ENCODE measurements at places on chromosomes 16 and 17.

GRCh38 chr17:81084680-81085419 is 49.9 kb downstream of the BAIAP2 start:
- no peak for DNase-seq

GRCh38 chr16:4200781-4201137 is 41.1 kb downstream of the SRL start:
- DNase-seq: no peak

DNA sequence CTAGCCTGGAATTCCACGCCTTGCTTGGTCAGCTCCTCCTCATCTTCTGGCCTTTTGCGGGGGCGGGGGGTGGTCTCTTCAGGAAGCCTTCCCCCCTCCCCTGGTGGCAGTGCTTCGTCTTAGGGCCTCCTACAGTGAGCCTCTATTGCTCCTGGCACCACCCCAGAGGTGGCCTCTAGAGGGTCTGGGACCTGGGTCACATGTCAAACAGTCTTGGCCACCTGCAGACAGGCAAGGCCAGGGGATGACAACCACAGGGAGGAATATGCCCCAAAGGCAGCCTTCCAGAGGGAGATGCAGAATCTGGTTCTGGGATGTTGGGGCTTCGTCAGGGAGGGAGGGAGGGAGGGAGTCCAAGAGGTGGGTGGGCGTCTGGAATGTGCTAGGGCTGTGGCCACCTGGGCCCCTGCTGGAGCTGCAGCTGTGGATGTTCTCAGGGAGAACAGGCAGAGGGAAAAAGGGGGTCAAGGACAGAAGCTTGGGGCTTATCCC is 50.6 kb downstream of the SMPD3 start:
- DNase-seq: no peak

GRCh38 chr16:8594149-8594666 is 3.9 kb upstream of the TMEM114 start:
- DNase-seq: no peak

- DNase-seq: peak; percentile 40
Observed at GRCh38 chr17:77206158-77206956, 65.6 kb downstream of the SEC14L1 start.

DNA sequence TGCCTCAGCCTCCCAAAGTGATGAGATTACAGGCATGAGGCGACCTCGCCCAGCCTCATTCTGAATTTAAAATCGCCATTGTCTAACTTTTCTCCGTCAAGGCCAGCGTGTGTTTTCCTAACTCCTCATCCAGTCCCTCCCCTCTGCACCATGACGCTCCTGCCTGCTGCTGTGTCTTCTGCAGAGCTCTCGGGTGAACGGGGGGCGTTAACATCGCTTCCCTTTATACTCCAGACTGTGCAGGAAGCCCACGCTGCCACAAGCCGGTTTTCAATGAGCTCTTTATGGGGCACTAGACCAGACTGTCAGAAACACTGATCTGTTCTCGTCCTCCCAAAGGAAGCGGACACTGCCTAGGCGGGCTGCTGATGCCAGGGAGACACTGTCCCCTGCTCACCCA is 13.2 kb downstream of the AANAT start:
- peak; percentile 38 for DNase-seq

GRCh38 chr16:9380221-9380620 is 288.8 kb downstream of the HAPSTR1 start:
- DNase-seq: no peak

- DNase-seq: no peak
Observed at GRCh38 chr16:55055262-55055661, 124.6 kb downstream of the IRX5 start.

GRCh38 chr17:35870906-35871819 is 2.5 kb upstream of the HEATR9 start:
- DNase-seq: peak; percentile 63

- DNase-seq: no peak
Observed at GRCh38 chr16:22075043-22075757, 17.1 kb upstream of the VWA3A start.

DNA sequence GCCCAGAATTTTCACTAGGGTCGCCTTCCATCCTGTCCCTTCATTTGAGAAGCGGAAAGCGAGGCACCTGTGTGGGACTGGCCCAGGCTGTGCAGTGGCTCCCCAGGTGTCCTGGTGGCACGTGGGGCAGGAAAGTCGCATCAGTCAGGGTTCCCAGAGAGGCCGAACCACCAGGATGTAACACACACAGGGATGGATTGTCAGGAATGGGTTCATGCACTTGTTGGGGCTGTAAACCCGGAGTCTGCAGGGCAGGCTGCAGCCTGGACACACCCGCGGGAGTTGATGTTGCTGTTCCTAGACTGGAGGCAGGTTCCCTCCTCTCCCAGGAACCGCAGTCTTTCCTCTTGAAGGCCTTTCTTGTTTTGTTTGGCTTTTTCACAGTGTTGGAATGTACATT is 30.7 kb upstream of the RPTOR start:
- no peak for DNase-seq

DNA sequence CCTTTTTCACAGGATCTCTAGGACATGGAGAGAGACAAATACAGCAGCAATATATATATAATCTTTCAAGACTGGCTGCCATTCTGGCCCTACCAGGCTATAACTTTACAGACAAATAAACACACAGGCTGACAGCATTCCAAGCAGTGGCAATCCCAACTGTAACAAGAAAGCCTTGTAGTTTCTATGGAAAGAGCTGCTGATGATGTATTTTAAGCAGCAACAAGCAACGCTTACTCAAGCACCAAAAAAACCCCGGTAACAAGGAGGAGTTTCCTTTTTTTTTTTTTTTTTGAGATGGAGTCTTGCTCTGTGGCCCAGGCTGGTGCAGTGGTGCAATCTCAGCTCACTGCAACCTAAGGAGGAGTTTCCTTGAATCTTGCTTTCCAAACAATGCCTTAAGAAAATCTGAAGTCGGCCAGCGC is 23.2 kb downstream of the LSM12 start:
- no peak for DNase-seq

DNA sequence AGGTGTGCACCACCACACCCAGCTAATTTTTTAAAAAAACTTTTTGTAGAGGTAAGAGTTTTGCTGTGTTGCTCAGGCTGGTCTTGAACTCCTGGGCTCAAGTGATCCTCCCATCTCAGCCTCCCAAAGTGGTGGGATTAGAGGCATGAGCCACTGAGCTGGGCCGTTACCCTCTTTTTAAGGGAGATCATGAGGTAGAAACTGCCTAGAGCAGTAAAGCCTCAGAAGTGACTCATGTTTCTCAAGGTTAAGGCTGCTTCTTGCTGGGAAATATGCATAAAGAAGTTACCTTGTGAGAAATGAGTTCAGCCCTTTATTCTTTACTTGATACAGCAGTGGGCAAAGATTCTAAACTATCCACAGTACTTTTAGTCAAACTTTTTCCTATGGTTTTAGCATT is 38.2 kb downstream of the GRB2 start:
- no peak for DNase-seq

GRCh38 chr16:16033208-16033717 is 83.8 kb downstream of the ABCC1 start:
- peak; percentile 28 for DNase-seq

- no peak for DNase-seq
Observed at GRCh38 chr16:24734382-24734781, 4.9 kb downstream of the TNRC6A start.

- no peak for DNase-seq
Observed at GRCh38 chr17:48596000-48596734, 2.6 kb upstream of the HOXB5 start.

GRCh38 chr17:36768394-36768793 is 167.0 kb downstream of the MRM1 start:
- DNase-seq: no peak

DNA sequence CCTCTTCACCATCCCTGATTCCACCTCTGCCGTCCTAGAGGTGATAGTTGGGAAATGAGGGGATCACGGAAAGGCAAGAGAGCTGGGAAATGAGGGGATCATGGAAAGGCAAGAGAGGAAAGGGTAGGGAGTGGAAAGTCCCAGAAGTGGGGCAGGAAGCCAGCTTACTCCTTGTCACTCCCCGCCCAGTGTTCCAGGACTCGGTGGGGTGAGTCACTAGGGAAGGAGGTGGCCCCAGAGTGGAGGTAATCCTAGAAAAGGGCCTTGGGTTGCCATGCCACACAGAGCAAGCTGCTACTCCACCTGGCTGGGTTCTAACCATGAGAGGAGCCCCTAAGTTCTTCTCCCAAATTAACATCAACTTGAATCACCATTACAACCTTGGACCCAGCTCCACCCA is 14.8 kb downstream of the ALOXE3 start:
- DNase-seq: no peak

- DNase-seq: no peak
Observed at GRCh38 chr16:27097800-27098230, 31.1 kb downstream of the C16orf82 start.

DNA sequence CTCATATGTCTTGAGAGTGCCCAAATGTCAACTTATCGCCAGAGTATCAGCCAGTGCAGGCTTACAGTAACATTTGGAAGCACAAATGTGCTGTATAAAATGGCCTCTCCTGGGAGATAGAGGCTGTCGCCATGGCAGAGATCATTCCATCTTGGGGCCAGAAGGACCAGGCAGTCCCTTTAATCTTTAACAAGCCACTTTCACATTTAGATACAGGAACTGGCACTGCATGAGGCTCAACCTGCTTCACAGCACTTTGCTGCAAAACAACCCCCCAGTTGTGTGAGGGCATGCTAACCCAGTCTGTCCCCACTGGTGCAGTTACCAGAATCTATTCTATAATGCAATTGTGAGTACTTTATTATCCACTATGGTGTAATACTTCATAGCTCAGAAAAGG is 4.7 kb upstream of the RFFL start:
- DNase-seq: no peak

DNA sequence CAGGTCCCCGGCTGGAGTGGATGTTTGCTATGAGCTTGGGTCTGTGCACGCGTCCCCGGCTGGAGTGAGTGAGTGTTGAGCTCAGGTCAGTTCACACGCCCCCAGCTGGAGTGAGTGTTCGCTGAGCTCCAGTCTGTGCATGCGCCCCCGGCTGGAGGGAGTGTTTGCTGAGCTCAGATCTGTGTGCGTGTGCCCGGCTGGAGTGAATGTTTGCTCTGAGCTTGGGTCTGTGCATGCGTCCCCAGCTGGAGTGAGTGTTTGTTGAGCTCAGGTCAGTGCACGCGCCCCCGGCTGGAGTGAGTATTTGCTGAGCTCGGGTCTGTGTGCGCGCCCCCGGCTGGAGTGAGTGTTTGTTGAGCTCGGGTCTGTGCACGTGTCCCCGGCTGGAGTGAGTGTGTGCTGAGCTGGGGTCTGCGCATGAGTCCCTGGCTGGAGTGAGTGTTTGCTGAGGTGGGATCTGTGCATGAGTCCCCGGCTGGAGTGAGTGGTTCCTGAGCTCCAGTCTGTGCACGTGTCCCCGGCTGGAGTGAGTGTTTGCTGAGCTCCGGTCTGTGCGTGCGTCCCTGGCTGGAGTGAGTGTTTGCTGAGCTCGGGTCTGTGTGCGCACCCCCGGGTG is 284.2 kb downstream of the SNX29 start:
- DNase-seq: no peak

- DNase-seq: peak; percentile 92
Observed at GRCh38 chr17:64448665-64449512, at the start of gene MILR1. Gene MILR1, plus strand, starts transcription at chr17:64449115. Its CDS starts 54 bp downstream, at chr17:64449169.

DNA sequence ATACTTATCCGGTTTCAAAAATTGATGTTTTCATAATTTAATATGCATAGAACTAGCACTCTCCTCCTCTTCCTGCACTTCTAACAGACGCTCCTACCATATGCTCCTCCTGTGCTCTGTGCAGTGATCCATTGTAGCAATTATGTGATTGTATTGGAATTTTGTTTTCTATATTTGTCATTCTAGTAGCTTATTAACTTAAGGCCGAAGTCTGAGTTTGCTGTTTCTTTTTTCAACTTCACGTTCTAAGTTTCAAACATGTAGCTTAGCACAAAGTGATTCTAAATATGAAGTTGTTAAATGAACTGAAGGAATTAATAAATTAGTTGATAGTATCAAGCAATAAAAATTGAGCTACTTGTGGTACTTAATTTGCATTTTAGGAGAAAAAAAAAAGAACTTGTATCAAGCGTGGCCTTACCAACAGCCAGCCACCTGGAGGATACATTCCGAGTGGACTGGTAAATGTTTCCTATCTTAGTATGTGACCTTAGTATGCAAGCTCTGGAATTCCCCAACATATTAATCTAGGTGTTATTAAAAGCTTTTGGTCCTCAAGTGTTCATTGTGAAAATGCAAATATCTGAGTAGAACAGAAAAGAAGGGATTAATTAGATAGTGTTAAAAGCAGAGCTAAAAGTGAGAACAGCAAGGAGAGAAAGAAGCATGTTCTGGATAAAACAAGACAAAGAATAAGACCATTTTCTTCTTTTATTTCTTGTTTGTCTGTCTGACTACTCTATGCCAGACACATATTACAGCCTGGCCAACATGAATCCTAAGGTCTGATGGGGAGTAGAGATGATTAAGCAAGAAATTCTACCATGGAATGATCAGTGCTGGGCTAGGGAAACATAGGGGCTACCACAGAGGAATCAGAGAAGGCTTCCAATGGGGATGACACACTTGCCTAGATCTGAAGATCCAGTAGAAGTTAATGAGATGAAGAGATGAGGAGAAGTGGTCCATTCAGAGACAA is 290.4 kb upstream of the MON1B start:
- no peak for DNase-seq

DNA sequence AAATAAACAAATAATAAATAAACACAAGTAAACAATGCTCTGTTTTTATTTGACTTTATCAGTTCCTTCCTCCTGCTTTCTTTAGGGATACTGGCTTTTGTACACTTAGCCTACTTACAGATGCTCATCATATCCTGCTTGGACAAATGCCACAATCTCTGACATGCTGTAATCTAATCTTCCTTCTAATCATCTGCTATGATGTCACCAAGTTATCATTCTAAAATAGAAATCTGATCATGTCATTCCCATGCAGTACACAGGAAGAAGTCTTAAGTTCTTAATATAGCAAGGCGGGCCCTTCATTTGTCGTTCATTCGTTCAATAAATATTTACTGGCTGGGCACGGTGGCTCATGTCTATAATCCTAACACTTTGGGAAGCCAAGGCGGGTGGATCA is 9.1 kb upstream of the UBB start:
- DNase-seq: no peak

DNA sequence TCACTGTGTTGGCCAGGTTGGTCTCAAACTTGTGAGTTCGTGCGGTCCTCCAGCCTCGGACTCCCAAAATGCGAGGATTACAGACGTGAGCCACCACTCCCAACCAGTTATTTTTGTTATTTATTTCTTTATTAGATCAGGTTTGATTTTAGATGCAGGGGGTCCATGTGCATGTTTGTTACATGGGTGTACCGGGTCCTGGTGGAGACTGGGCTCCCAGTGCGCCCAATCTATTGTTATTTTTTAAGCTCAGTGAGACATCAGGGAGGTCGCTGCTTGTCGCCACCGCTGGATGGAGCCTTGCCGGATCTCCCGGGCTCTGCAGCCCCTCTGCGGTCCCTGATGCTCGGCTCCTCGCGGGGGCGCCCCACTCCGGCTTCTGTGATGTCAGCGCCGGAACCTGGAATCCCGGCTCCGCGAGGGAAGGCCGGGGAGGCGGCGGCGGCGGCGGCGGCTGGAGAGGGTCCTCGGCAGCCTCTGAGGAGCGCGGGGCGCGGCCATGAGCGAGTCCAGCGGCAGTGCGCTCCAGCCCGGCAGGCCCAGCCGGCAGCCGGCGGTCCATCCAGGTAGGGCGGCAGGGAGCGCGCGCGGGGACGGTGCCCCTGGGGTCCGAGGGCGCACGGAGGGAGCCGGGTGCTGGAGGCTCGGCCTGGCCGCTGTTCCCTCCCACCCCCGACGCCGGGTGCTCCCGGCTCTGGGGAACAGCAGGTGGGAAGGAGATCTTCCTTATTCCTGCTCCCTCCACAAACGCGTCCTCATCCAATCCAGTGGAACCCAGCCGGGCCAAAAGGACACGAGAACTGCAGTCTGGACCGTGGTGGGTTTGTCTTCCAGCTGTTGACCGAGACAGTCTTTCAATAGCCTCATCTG is at the start of gene TMC7:
Gene TMC7 (plus strand): TSS at position 370 of the 870 bp plus-strand sequence. CDS start 130 bp downstream, at position 500.
- no peak for DNase-seq

- no peak for DNase-seq
Observed at GRCh38 chr17:66743511-66743910, 91.4 kb upstream of the CACNG5 start.
